ENCODE measurements at places on chromosomes 4 and X.

DNA sequence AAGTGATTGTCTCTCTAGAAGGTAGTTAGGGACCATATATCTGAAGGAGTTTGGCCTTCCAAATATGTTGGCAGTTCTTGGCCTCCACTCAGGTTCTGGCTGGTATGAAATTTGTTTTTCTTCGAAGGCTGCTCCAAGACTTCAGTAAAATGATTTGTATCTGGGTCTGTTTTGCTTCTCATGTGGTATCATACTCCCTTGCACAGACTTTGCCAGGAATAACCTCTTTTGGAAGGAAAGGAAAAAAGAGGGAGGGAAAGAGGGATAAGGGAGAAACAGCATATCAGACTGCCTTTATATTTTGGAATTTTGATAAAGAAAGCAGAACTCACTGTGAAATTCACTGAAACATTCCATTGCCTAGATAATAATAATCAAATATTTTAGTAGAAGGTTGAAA, 242.1 kb upstream of the HHIP start:
- no peak for DNase-seq

DNA sequence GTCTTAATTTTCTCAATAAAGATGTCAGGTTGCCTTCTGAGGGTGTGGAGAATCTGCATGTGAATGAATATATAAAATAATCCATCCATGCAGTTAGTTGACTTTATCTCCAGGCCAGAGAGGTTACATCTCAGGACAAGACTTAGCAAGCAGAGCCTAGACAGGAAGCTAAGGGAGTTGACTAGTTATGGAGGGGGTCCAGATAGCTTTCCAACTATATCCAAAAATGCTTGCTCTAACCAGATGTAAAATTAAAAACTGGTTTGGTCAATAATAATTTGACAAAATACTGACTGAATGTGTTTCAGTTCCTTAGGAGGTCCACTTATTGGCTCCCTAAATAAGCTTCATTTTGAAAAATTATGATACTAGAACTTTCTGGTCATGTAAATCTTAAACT, 101.4 kb downstream of the PAPSS1 start:
- DNase-seq: no peak

GRCh38 chr4:94574616-94575015, 122.9 kb downstream of the PDLIM5 start:
- DNase-seq: no peak

DNA sequence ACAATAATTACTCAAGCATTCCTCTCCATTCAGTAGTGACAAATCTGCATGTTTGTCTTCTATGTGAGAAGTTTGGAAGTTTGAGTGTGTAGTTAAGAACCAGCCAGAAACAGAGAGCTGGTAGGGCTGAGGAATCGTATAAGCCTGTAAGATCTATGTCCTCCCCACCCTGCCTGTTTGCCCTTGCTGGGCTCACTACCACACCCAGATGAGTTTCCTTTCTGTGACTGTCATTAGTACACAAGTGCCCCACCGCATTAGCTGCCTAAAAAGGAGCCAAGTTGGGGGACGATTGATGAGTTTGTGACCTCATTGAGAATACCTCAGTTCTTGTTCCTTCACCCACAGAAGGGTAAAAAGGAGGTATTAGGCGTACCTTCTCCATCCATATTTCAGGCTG, 28.3 kb downstream of the DOCK11 start:
- DNase-seq: no peak

DNA sequence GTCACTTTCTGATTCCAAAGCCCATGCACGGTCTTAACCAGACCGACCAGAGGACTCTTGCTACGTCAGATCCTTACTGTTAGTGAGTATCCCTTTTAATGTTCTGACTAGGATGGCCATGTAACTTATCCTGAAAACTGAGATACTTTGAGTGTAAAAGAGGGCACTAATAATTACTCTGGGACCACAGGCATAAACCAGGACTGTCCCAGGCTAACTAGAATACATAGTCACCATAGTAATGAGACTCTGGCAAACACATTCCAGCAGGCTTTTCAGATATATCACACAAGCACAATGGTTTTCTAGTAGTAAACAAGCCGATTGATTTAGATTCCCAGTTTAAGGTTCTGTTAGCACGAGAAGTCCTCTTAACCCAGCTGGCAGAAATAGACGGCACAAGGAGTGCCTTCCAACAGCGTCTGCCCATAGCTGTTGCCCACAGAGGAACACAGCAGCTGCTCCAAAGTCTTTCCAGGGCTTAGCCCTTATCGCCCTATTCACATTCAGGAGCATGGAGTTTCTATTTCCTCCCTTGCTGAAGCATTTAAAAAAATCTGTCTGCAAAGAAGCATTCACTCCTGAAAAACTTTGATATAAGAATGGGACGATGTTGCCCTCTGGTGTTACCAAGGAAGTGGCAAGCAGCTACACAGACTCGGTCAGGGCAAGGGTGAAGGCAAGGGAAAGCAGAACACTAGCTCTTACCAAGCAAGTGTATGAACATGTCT, 92.4 kb downstream of the CXCL13 start:
- no peak for DNase-seq

DNA sequence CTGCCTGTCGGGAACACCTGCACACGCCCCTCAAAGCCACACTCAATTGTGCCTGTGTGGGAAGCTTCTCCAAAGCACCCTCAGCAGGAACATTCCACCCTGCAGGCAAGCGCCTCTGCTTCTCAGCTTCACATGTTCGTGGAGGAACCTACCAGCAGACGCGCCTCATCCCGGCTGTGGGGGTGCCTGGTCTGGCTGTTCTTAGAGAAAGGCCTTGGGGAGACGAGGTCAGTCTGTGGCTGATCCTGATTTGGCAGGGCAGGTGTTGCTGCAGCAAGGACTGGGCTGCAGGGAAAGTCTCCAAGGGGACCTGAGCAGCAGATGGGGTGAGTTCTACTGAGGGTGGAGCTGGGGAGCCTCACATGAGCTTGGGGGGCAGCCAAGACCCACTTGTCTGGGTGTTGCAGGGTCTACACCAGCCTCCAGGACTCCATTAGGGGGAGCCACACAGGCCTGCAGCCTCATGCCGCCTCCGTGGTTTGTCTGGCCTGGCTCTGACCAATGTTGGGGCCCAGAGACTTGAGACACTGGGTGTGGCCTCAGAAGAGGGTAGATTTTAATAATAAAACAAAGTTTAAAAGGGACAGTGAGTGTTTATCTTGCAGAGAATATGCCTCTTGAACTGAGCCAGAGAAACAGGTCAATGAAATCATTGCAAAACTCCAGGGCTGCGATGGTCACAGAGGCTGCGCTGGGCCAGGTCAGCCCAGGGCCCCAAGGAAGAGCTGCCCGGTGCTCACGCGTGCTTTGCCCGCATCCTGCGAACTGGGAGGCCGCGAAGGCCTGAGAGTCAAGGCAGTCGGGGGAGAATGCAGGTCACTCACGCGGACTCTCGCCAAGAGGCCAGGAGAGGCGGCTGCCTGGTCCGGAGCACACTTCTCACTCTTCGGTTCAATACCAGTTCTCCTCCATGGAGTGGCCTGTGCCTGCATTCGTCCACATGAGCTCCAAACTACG, 21.1 kb downstream of the RNF212 start:
- DNase-seq: no peak

- DNase-seq: no peak
Observed at GRCh38 chrX:110025395-110025794, 22.5 kb downstream of the TMEM164 start.

GRCh38 chrX:78622831-78623230, 36.3 kb downstream of the RTL3 start:
- DNase-seq: no peak

- DNase-seq: no peak
Observed at GRCh38 chr4:38072578-38072977, 112.4 kb downstream of the PTTG2 start.

DNA sequence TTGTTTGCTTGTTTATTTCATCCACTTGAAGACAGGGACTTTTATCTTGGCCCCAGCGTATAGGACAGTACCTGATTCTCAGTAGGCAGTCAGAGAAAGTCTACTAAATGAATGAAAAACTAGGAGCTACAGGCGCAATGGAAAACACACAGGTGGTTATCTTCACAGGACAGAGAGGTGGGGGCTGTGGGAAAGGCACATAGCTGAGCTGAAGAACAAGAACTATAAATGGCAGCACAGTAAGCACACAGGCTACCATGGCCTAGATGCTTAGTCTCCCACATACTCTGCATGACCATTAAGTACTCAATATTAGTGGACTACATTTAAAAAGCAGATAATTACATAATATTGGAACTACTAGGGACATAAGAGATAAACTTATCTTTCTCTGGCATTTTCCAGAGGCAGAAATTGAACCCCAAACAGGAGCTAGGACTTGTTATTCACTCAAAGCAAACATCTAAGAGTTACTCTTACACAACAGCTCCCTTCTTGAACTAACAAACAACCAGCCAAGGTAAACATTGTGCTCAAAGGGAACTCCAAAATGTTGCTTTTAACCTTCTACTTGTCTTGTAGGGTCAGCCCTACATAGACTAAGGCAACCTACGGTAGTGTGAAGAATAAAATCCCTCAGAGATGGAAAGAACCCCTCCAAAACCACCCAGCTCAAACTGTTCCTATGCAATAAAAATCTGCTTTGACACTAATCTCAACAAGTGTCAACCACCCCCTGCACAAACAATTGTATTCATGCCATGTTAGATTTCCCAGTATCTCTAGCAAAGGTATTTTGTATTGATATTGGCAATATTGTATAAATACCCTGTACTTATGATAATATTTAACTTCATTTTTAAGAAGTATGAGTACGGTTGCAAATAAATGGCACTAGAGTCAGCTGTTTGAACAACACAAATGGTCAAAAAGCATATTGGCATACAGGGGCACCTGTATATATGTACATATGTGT, 593.6 kb downstream of the KLHL13 start:
- DNase-seq: no peak

DNA sequence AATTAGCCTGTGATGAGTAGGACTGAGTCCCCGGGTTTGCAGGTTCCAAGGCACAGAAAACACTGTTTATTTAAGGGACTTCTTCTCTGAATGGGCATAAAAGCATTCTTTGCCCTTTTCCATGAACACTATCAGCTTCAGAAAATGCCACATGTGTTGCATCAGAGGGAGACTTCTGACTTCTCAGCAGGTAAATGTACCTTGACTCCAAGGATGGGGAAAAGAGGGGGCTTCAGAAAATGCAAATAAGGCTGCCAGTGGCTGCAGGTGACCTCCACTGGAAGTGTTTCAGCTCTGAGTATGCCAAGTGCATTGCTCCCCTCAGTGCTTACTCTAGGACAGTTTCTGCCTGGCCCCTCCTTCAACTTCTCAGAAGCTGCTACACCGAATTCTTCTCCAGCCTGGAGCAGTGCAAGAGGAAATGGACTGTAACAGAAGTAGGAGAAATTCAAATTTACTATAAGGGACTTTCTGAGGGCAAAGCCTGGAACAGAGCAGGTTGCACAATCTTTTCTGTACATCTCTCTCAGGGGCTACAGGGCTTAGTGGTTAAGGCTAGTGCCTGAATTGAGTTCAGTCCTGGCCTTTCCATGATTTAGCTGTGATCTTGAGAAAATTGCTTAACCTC, 233.2 kb downstream of the PTTG2 start:
- no peak for DNase-seq

Data from cortex of kidney (tissue), 1 donor.